ENCODE measurements at places on chromosomes 3 and 15.

DNA sequence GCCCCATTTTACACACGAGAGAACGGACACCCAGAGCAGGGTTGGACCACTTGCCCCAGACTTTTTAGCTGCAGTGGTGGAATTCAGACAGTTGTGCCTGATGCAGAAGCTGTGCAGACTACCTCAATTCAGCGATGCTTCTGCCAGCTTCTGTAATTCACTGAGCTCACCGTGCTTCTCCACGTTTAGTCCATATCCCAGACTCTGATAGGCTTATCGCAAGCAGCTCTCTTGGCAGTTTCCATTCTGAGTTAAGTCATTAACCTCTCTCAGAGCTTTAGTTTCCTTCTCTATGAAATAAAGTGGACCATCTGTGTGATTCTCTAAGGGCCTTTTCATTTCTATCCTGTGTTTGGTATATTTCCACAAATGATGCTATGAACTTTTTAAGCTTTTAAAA lies 37.1 kb downstream of the ABHD17C start:
- DNase-seq, result no peak

GRCh38 chr3:126984391-126985131 lies 1.6 kb downstream of the PLXNA1 start:
- no peak for DNase-seq

DNA sequence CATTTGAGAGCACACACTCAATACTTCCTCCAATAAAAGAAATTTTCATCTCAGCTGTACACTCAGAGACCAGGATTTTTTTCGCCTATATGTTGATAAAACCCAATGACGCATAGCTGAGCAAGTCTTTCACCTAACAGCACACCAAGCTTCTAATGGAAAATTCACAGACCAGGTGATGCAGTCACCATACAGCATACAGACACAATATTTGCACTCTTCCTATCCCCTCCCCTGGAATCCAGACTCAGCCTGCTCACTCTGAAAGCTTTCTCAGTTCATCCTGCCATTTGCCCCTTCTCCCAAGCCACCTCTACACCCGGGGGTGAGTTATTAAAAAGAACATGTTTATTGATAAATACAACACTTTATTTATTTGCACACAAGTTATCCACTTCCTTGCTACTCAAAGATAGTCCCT lies 1.7 kb downstream of the TBC1D5 start:
- DNase-seq, result no peak

- no peak for DNase-seq
These were observed 121.6 kb downstream of the TMEM108 start for GRCh38 chr3:133159498-133160475.
